ENCODE measurements at places on chromosomes 5 and 9. TPM values are rescaled to one million over a fixed set of nuclear protein-coding genes. Genes with fewer than 3 reads are reported as not detected.

The ADGRD2 gene
- total RNA-seq, result not detected

DNA sequence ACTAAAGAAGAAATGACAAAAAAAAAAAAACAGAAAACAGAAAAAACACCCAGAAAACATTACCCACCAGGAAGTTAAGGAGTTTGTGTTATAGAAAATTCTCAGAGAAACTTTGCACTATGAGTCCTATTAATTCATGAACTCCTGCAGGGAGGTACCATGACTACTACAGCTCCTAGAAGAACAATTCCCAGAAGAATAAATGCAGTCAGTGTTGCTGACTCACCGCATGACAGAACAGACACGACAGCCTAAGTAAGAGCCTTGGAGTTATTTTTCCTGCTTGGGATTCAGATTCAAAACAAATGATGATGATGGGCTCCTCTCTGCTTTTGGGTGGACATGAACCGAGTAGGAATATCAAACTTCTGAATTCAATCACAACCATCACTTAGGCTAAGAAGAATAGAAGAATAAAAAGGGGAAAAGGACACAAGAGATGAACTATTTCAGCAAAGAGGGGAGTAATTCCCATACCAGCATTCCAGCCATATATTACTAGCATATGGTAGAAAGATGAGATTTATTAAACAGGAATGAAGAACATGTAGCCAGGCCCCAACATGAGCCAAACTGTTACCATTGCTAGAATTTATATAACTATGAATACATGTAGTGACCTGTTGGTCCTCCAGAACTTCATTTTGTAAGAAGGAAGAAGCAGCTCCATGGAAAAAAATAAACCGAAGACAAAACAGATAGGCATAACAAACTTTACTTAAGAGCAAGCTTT lies 209.6 kb upstream of the PDE4D start:
- DNase-seq, result no peak

The GRM6 gene
- not detected for total RNA-seq

DNA sequence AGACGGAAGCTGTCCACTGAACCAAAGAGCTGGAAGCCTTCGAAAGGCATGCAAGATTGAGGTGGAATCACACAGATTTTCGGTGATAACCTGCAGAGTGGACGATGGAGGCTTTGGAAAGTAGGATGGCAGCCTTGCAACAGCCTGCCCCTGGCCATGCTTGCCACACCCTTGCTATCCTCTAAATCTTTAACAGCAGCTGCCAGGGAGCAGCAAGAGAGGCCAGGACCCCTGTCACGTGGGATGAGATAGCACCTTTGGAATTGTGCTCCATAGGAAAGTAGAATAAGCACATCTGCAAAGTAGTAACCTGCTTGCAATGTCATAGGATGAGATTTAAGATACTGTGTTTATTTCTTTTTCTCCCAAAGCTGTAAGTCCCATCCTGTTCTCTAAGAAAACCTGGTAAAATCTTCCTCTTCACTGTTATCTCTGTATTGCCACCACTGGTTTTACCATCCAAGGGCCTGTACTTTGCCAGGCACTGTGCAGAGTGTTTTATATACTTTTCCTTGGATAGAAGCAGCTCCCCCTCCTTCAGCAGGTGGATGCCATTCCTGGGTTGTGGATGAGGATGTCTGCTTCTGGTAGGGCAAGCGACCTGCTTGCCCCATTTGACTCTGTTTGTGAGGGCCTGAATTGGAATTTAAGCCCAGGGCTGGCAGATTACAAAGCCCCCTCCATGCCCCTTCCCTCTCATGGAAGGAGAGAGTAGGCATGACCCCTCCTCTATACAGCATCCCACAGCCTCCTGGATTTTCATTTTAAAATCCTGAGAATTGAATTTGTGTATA lies 10.1 kb downstream of the TRIO start:
- DNase-seq, result peak; percentile 80

The FOXD4L4 gene
- 0.53 TPM for total RNA-seq

DNA sequence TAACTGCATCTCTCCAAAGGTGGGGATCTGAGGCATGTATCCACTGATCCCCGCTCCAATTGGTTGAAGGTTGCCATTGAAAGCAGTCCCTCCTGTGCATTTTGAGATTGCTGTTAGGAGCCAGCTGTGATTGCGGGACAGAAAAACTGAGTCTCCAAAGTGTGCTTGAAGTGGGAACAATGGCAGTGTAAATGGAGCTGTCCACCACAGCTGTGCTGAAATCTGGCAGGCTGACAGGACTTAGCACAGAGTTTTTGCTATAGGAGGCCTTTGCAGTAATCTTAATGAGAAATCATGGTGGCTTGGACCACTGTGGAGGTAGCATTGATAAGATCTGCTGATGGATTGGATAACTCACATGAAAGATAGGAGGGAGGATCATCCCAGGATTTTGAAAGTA lies 3.3 kb downstream of the RNF20 start:
- no peak for DNase-seq

- DNase-seq, result no peak
Observed at GRCh38 chr5:86983208-86983607, 284.5 kb upstream of the RASA1 start.

DNA sequence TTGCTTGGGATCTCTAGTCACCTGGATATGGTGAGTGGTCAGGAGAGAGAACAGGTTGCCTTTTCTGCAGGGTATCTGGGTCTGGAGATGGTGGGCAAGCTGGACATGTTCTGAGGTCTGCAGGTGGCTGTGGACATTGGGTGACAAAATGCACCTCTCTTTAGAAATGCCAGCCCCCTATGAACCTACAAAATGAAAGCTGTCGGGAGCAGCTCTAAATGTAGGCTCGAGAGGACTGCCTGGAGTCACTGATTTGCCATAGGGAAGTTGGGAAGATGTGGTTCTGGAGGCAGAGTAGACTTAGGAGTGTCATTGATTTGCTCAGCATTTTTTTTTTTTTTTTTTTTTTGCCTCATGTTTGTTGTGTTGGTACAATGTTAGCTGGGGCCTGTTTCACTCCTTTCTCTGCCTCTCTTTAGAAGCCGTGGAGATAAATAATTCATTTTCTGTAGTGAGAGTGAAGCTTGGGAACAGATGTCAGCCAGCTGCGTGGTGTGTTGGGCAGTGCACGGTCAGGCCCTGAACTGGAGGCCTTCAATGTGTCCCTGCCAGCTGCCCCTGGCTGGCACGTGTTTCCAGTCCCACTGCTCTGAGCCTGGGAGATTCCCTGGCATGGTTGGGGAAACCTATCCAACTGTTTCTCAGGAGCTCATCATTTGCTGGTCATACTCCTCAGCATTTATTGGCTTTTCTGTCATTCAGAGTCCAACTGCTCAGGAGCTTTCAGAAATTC lies 5.4 kb downstream of the RGS3 start:
- DNase-seq, result no peak

Measured in PC-9 (cell line).